ENCODE measurements at places on chromosomes 7 and 10.

DNA sequence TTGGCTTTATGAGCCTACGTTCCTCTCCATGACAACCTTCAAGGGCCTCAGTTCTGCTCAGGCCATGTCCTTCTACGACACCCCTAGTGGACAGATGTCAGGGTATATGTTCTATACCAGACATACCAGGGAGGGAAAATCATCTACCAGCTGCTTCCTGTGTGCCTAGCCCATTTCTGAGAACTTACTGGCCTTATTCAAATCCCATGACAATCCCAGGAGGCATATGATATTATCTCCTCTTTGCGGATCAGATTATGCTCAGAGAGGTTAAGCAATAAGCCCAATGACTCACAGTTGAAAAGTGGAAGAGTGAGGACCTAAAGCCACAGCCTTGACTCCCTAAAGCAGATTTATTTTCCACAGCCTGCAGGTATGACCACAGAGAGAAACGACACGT lies 139.3 kb downstream of the GLI3 start:
- peak; percentile 82 for DNase-seq

DNA sequence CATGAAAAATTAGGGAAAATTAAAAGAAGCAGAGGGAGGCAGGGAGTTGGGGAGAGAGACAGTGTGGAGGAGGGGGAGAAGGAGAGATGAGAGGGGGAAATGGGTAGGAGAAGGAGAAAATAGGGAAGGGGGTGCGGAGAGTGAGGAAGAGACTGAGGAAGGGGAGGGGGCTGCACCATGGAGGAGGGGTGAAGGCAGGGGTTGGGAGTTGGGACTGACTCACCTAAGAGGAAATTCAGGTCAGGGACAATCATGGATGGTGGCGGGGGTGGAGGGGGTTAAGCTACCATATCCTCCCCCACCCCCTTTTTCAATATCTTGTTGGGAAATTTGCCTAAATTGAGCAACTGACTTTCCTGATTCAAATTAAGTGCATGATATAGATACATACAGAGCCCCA lies 8.0 kb downstream of the GRK5 start:
- DNase-seq, result no peak

GRCh38 chr10:88256886-88257285 lies 326.2 kb downstream of the RNLS start:
- no peak for DNase-seq

DNA sequence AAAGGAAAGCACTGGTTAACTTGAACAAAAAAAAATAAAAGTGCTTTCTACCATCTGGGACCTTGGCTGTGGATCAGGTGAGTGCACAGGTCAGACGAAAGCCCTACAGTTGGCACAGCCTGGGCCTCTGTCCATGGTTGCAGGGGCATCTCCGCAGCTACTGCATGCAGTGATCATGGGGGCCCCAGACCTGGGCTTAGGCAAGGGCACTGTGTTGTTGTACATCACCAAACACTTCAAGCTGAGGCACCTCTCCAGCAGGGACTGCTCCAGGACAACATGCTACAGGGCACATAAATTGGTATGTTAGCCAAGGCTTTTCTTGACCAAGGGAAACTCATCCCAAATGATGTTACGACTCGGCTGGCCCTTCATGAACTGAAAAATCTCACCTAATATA lies 23.5 kb downstream of the KLHL7 start:
- no peak for DNase-seq

- DNase-seq, result no peak
Measured at GRCh38 chr7:142746264-142746663, 3.0 kb upstream of the PRSS1 start.

- DNase-seq, result no peak
Measured at GRCh38 chr10:107487284-107487683, 322.8 kb upstream of the SORCS1 start.

- DNase-seq, result no peak
Measured at GRCh38 chr7:117824592-117824991, 48.6 kb downstream of the CTTNBP2 start.

Data from foreskin melanocyte (primary cell).